Stimulated activated CD4-positive, alpha-beta T cell treated with anti-CD3 and anti-CD28 coated beads, Interleukin-2, amount 100 ng/mL, for 48 hours (primary cell): ENCODE measurements at places on chromosomes 3 and 15.

DNA sequence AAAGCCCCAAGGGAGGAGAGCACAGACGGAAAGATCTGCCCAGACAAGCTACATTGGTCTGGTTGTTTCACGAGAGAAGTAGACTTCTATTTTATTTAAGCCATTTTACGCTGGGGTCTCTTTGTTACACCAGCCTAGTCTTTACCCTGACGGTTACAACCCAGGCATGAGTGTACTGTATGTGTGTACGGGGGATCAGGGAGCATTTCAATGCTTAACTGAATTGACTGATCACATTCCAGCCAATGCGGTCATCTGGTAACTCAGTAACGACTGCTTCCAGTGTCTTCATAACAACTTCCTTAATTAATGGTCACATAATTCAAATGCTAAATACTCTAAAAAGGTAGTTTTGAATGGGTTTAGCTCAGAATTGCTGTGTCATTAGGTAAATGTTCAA lies 288.6 kb downstream of the FOXP1 start:
- no peak for DNase-seq

DNA sequence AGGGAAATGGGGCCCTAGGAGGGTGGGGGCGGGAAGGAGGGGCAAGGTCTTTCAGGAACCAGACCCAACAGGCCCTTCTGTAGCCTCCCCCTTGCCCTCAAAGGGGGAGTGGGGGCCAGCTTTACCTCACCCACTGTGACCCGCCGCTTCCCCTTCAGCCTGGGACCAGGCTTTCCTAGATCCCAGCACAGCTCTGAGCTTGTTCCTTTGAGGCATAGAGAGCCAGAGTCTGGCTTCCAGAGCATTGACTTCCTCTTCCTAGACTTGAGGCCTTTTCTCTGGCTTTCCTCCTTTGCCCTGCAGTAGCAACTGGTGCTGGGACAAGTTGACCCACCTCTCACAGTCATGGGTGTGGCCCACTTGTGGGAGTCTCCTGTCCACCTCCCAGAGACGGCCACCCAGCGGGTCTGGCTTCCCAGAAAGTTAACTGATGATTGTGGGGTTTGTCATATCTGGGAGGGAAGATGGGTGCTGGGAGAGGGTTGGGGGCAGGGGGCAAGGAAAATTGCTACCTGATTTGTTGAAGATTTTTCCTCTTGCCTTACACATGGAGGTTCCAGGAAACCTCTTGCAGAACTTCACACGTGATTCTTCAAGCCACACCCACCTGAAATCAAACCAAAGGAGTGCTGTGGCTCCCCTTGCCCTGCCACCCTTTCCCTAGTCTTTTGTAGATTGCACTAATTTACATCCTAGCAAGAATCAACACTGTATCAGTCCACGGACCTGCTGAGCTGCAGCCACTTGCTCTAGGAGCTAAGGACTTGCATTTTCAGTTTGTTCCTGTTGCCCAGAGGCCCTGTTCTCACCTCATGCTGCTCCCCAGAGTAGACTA lies 4.1 kb upstream of the CHST14 start:
- no peak for DNase-seq

DNA sequence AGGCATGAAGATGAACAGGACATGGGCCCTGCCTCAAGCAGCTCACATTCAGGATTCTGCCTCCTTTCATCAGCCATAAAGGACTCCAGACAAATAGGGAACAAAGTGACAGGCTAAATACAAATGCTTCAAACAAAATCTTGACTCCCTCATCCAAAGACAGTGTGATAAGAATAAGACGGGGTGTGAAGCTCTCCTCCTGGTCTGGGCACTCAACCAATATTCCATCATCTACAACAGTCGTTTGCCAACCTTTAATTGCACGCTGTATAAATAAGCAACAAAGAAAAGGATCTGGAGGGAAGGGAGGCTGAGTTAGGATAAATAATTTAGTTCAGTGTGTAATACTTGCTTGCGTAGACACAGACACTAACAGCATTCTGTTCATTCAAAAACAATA lies 5.4 kb downstream of the CCDC54 start:
- DNase-seq, result no peak

- DNase-seq, result no peak
Observed at GRCh38 chr3:26118165-26118564, 328.3 kb downstream of the OXSM start.

GRCh38 chr3:35639254-35640186 lies at the start of gene ARPP21:
TSS of gene ARPP21 (plus strand) at chr3:35639525. CDS start at chr3:35681752, 42,227 bp downstream.
- no peak for DNase-seq

DNA sequence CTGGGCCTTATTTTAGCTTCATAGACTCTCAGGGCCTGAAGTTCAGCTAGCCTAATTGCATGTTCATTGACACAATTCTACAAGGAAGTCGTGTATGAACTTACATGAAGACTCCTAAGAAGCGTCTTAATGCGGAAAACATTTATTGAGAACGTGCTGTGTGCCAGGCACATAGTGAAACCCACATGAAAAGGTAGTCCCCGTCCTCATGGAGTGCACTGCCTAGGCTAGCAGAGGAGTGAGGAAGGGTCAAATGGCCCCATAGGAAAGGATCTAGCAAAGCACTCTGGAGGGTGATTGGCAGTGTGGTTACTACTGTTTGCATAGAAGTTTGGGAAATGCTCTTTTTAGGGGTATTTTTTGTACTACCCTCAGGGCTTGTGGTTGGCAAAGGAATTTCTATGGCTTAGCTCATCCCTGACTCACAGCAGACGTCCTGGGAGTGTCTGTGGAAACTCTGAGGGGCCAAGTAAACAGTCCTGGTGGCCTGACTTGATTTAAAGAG lies 854 bp upstream of the NPTN start:
- DNase-seq, result no peak

DNA sequence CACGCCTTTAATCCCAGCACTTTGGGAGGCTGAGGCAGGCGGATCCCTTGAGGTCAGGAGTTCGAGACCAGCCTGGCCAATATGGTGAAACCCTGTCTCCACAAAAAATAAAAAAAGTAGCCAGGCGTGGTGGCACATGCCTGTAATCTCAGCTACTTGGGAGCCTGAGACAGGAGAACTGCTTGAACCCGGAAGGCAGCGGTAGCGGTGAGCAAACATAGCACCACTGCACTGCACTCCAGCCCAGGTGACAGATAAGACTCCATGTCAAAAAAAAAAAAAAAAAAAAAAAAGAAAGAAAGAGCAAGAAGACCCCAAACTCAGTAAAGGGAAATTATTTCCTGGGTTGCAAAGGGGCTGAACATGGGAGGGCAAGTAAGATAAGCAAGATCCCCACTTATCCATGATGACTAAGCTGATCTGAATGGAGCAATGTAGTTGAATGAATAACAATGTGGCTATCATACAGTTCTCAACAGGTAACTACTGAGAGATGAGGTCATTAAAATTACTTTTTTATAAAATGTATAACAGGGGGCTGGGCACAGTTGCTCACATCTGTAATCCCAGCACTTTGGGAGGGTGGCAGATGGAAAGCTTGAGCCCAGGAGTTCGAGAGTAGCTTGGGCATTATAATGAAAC lies 46.0 kb downstream of the RBM15B start:
- no peak for DNase-seq
